ENCODE measurements at places on chromosomes 5 and 9.
A peak's percentile ranks its signal among the peaks of the same experiment; 100 is the strongest.

- no peak for DNase-seq
These were observed 4.0 kb downstream of the FAM169A start for GRCh38 chr5:74862221-74862620.

DNA sequence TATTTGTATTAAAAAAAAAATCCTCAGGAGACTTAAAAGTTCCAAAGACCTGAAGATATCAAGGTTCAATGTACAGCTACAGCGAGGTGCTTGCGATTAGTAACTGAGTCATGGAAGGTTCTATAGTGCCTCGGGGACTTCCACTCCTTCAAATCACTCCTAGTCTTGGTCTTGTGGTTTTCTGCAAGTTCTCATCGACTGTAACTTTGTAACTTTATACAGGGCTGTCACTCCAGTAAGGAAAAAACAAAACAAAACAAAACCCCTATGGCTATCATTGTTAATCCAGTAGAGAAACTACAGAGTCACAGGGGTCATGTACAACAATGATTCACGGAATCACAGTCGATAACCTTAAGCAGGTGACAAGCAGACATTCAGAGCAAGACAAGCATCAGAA lies 39.8 kb upstream of the SELENOP start:
- DNase-seq, result no peak

DNA sequence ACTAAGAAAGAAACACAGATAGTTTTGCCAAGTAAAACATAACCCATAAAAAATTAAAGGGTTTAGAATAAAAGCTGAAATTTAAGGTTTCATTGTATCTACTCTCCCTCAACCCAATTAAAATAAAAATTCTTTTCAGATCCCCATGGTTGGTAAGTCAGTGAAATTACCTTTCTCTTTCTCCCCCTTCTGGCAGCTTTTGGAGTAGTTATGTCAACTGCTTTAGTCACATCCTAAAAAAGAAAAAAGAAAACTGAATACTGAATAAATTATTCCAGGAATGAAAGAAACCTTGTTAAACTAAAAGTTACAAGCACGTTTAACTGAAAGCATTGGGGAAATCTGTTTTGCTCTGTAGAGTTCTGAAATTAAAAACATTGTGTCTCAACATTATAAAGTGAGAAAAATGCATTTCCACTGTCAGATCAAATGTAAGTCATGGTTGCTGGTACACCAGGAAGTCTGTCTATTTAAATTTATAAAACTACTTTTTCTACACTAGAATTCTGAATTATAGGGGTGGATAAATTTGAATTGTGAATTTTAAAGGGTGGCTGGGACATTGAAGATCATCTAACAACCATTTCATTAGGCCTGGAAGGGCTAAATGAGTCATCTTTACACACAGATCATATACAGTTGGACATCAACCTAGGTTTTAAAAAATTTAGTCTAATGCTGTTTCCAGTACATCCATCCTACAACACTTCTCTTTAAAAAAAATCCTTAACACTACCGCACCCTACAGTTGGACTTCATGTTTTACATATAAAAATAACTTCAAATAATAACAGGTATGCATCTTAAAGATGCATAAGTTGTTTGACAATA lies 24.7 kb downstream of the PSIP1 start:
- no peak for DNase-seq

DNA sequence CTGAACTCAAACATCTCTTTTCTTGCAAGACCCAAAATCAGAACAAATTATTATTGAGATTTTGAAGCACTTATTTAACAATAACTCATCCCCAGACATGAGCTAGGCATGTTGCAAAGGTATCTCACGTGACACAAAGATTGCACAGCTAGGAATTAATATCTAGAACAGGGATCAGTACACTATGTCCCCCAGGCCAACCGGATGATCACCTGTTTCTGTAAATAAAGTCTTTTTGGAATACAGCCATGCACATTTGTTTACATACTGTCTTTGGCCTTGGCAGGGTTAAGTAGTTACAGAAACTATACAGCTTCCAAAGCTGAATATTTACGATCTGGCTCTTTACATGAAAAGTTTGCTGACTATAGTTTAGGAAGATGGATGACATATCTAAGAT lies 287.7 kb downstream of the ACTL7B start:
- no peak for DNase-seq

GRCh38 chr5:53173083-53173482 lies 63.5 kb upstream of the MOCS2 start:
- no peak for DNase-seq

GRCh38 chr5:147752033-147752432 lies 30.5 kb downstream of the JAKMIP2 start:
- DNase-seq, result no peak

DNA sequence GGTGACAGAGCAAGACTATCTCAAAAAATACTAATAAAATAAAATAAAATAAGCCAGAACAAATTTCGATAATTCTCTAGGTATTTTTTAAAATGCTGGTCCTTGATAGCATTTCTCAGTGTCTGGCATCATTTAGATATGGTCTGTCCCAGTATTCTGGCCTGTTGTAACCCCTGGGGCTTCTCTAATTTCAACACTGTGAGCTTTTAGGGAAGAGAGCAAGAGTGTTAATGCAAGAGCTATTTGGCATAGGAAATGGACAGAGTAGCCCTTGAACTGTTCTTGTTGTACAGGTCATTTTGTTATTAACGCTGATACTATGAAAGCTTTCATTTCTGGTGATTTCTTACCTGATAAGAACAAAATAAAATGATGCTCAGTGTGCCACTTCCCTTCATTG lies 112.2 kb upstream of the ZNF608 start:
- no peak for DNase-seq

GRCh38 chr5:142800776-142801494 lies 30.8 kb downstream of the ARHGAP26 start:
- DNase-seq, result no peak

- no peak for DNase-seq
These were observed 34.9 kb downstream of the TENT4A start for GRCh38 chr5:6748142-6748541.

DNA sequence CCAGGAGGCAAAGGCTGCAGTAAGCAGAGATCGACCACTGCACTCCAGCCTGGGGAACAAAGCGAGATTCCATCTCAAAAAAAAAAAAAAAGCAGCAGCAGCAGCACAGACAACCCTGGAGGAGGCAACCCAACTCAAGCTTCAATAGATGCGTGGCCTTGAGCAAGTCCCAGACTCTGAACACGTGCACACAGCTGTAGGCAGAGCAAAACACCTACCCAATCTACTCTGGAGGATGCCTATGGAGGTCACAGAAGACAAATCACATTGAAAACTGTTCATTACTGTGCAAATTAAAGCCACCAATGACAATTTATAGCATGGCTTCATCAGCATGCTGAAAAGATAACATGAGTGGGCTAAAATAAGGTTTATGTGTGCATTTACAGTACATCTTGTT lies 7.2 kb downstream of the TLE1 start:
- DNase-seq, result no peak

DNA sequence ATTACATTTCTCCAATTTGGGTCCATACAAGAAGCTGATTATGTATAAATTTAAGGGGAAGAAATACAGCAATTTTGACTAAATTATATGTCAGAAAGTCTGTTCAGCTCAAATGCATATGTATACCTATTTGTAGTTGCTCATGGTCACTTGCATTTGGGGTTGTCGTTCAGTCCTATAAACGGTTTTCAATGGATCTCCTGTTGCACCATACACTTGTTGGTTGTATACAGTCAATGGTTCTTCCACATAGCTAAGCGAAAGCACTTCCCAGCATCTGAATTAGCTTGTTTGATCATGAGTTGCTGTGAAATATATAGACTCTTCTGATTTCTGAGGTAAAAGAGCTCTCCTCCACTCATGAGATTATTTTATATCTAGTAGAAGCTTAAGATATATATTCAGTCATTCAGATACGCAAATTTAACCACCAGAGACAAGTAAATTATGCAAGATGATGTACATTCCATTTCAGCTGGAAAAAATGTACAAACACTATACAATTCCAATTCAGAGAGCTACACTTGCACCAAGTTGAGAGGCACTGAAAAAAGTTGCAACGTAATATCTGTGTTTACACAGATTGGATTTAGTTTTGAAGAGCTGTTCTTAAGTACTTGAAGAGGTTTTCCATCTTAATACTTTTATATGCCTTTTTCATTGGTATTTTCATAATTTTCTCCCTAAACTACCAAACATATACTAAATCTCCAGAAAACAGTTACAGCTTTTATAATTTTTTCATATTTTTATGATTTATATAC lies 64.4 kb upstream of the POU5F2 start:
- DNase-seq, result no peak

- no peak for DNase-seq
These were observed 449.5 kb upstream of the TRPC7 start for GRCh38 chr5:136814619-136815378.

DNA sequence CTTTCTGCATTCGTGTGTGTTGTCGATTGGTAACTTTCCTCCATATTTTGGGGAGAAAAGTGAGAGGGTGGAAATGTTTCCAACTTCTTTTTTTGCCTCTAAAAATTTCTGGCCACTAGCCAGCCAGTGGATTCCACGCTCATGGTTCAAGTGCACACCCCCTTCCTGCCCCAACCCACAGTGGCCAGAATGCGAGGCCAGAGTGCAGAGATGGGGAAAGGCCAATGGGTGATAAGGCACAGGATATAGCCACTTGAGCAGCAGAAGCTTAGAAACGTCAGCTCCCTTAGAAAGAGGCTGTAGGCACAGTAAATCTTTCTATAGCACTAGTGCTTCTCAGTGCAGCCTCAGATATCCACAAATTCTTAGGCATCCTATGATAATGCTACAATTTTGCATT lies 75.8 kb upstream of the ADRB2 start:
- no peak for DNase-seq

GRCh38 chr9:130368631-130369103 lies 76.1 kb upstream of the ASS1 start:
- DNase-seq, result peak; percentile 11

DNA sequence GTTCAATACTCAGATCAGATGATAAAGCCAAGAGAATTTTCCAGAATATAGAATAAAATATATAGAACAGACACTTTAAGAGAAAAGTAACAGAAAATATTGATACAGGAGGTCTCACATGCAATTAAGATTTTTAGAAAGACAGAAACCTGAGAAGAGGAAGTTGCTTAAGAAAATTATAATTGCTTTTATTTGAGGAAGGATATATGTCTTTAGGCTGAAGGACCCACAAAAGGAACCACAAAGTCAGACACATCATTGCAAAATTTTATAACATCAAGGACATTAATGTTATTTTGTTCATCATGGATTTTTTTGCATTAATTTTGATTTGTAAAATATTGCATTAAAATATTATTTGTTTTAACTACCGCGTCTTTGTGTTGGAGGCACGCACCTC lies 141.5 kb downstream of the FSTL4 start:
- no peak for DNase-seq
